D341Med (cell line): ENCODE measurements at places on chromosomes 6 and 20.

DNA sequence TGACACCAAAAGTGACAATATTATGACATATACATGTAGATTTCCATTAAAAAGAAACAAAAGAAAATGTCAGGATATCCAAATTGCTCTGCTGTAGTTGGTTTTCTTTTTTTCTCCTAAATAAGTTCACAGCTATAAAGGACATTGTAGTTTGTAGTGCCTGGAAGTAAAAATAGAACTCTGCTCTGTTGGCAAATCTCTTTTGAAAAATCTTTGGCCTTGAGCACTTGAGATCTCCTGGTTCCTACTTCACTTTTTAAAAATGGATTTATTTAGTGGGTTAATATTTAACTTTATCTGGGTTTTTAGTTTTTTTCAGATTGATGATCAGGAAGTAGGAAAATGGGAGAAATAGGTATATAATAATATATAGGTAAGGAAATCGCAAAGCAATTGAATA lies 52.9 kb downstream of the AFDN start:
- DNase-seq: no peak

DNA sequence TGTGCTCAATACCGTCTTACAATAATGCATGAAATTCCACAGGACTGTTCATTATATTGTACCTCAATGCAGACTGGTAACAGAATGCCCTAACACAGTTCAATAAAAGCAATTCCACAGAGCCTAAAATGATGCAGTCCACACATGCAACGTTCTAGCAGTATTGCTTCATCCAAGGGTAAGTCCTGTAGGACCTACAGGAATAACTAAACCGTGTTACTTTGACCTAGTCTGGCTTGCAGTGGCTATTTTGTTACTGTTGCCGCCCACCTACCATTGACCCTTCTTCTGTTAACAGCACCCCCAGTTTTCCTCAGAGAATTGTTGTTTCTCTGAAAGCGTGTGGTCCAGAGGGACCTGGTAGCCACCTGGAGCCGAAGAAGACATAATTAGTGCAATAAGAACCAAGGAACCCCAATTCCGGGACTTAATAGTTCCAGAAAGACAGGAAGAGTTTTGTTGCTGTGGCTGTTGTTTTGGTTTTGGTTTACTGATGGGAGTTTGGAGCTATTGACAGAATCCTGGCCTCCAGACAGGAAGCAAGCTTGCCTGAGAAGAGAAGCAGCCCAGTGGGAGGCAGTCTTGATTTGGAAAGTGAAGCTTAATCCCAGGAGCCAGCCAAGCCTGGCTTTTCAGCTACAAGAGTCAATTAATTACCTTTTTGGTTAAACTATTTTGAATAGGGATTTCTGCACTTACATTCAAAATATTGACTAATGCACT lies 91.3 kb downstream of the FRK start:
- no peak for DNase-seq

DNA sequence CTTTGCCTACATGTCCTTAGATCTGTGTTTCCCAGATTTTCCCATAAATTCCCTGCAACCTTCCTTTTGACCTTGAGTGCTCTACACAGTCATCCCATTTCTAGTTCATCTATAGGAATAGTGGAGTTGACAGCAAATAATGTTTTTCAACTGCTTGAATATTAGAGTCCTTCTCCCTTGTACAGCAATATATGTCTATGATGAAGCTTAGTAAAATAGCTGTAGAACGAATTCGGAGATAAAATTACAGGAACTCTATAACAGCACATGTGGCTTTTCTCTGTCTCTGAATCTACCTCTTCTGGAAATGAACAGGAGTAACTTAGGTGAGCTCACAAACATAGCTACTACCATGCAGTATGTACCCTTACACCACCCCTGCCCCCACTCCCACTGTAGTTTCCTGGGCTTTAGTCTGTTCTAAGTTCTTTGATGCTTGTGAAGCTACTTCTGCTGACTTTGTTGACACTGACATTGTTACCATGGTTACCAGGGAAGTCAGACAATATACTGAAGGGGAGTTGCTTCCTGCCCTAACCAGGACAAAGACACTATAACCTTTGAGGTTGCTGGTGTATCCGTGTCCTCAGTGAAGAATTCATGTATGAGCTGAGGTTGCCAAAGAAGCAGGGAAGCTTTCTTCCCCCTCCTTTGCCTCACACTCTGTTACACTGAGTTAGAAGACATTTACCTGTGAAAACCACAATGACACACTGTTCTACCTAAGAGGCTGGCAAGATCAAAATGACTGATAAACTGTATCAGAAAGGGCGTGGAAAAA lies 35.8 kb upstream of the SHLD1 start:
- DNase-seq: no peak

DNA sequence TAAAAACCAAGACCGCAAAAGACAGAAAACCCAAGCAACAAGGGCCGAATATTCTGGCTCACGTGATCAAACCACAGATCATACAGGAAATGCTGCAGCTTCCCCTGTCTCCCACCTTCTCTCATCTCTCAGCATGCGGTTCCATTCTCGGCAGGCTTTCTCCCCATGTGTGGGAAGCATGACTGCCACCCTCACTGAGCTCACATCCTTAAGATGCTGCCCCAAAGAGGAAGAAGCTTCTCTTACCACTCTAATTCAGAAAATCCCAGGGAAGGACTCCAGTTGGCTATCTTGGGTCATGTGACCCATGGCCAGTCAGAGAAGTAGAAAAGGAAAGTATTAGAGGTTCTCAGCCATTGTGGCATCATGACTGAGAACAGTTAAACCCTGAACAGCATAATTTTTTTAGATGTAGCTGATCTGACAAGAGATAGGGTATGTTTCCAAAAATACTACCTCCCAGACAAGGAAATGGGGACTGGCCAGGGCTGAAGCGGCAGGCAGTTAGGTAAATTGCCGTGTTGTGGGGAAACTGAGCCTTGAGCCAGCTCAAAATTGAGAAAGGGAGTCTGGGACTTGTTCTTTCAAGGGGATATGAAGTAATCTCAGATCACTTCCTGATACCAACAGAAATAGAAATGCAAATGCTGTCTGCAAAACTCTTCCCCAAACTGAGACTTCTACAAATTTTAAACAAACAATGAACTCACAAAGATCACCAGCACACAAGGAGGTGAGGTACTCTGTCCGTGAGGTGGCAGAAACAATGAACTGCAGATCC lies 37.1 kb upstream of the GRM4 start:
- DNase-seq: no peak

DNA sequence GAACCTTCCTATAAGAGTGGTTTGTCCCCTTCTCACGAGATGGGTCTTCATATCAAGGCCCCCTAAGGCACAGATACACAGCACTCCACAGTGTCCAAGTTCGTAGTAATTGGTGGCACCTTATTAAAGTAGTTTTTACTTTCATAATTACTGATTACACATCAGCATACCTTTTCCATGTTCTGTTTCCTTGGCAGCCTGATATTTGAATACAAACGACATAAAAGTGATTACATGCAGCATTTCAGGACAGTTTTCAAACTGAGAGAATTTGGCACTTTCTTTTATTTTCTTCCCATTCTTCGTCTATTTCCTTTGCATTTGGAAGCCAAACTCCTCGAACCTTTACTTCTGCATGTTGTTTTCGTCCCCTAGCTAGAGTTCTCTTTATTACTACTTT lies 139.7 kb downstream of the MTHFD1L start:
- DNase-seq: no peak

GRCh38 chr6:107679457-107679856 lies 144.7 kb downstream of the SCML4 start:
- no peak for DNase-seq

GRCh38 chr6:117685359-117685758 lies 10.1 kb downstream of the NUS1 start:
- no peak for DNase-seq

GRCh38 chr6:97473979-97474378 lies 191.0 kb upstream of the MMS22L start:
- DNase-seq: no peak

- DNase-seq: no peak
Observed at GRCh38 chr6:107670792-107671199, 153.3 kb downstream of the SCML4 start.

DNA sequence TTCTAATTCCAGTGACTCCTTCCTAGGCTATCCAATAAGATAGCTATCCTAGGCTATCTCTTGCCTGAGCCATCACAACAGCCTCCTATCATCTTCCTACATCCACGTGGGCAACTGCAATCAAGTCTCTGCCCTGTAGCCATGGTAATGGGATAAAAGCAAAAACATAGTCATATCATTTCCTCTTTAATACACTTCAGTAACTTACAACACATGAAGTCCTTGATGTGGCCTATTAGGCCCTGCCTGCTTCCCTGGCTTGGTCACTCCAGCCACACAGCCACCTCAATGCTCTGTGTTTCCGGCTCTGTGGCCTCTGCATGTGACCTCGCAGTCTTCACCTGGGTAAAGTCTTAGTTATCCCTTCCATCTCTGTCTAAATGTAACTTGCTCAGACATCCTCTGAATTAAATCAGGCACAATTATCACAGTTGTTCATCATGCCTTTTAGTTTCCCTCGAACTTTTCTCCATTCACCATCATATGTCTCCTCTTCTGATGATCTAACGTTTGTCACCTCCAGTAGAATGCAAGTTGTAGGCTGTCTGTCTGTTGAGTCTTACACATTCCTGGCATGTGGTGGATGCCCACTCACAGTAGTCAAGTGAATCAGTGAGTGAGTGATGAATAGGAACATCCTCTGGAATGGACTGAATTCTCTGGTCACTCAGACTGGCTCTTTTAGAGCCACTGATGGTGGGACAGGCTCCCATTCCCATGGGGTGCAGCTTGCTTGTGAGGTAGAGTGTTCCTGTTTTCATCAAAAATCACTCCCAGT lies 229.4 kb downstream of the TBC1D7 start:
- DNase-seq: no peak

- DNase-seq: no peak
Observed at GRCh38 chr20:51428401-51429143, 113.9 kb downstream of the NFATC2 start.

GRCh38 chr20:62305149-62305764 lies 2.5 kb downstream of the ADRM1 start:
- no peak for DNase-seq

DNA sequence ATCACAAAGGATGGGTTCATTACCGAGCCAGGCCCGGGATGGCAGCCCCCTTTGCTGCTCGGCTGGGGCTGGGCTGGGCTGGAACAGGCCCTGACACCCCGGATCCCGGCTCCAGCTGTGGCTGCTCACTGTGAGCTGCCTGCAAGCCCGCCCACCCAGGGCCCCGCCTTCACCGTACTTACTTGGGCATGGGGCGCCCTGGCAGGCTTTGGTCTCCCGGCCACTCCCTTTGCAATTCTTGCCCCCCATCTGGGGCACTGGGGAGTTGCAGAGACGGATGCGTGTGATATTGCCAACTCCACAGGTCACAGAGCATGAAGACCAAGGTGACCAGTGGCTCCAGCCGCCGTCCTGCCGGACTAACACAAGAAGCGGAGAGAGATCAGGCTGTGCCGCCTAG lies 16.7 kb downstream of the THBS2 start:
- DNase-seq: no peak

GRCh38 chr6:26031151-26031594 lies 56.1 kb upstream of the HFE start:
- no peak for DNase-seq

DNA sequence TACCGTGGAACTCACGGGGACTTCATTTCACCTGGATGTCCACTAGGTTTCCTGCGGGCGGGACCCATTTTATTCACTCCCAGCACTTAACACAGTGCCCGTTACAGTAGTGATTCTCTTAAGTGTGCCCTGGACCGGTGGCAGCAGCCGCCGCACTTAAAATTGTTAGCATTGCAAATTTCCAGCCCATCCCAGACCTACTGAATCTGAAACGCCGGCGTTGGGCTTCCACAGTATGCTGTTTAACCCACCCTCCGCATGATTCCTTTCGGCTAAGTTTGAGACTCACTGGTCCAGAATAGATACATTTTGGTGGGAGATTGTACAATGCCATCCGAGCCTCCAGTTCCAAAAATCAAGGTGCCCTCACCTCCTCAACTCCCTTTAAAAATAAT lies 967 bp downstream of the SMPDL3A start:
- no peak for DNase-seq

- no peak for DNase-seq
Observed at GRCh38 chr6:87716928-87717614, 15.0 kb upstream of the AKIRIN2 start.

- no peak for DNase-seq
Observed at GRCh38 chr6:41457303-41457670, 88.9 kb upstream of the FOXP4 start.

- no peak for DNase-seq
Observed at GRCh38 chr6:31180500-31180899, 10.0 kb upstream of the POU5F1 start.

GRCh38 chr6:155026022-155026705 lies 31.0 kb downstream of the TIAM2 start:
- no peak for DNase-seq

DNA sequence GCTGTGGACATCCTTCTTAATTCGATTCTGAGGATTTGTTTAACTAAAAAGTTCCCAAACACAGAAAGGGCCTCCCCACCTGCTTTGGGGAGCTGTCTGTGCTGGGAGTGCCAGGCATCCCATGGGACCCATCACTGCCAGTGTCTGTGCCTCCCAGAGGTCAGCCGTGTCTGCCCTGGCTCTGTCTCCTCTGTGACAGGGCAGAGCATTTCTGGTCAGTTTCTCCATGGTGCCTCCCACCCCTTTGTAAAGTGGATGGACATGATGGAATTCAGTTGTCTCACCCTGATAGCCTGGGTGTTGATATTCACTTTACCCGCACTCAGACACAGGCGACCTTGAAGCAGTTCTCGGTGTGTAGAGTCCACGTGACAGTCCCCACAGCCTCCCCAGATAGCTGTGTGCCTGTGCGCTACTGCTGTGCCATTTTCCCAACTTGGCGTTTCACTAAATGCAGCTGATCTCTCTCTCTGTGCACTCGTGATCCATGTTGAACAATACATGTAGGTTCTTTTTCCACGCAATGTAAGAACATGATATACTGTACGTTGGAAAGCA lies 70.5 kb downstream of the CDS2 start:
- no peak for DNase-seq

DNA sequence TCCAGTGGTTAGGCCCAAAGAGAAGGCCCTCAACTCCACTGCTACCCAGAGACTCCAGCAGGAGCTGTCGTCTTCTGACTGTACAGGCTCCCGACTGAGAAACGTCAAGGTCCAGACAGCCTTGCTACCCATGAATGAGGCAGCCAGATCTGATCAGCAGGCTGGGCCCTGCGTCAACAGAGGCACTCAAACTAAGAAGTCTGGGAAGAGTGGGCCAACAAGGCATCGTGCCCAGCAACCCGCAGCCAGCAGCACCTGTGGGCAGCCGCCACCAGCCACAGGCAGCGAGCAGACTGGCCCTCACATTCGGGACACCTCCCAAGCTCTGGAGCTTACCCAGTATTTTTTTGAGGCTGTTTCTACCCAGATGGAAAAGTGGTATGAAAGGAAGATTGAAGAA lies 8.1 kb downstream of the LYRM2 start:
- DNase-seq: no peak

GRCh38 chr6:2038092-2038491 lies 207.3 kb downstream of the GMDS start:
- no peak for DNase-seq
